ENCODE measurements at places on chromosomes 3 and 15.

DNA sequence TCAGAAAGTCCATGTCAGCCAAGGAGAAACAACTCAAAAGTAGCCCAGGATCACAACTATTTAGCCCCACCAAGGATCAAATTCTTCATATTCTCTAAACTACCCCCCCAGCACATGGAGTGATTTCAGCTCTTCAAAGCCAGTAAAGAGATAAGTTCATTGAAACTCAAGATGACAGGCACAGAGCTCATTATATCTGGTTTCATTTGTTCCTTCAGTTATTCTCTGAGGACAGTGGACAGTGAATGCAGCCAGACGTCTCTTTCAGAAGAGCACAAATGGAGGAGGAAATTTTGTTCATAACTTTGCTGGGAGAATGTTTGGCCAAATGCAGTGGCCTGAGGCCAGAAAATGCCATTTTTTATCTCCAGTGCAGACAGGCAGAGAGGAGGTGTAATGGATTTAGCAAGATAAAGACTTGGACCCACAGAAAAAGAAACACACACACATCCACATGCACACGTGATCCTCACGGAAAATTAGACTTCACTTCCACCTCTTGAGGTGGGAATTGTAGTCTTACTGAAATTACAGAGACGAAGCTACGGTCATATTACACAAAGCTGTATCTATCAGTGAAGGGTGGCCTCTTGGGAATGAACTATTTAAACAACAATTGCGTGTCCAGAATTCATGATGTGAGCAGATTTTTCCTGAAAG, 64.6 kb downstream of the HES1 start:
- DNase-seq: no peak

GRCh38 chr3:141498598-141499223, 11.9 kb downstream of the RASA2 start:
- peak; percentile 86 for DNase-seq

- no peak for DNase-seq
Measured at GRCh38 chr15:50353251-50353974, 1.6 kb downstream of the GABPB1 start.

DNA sequence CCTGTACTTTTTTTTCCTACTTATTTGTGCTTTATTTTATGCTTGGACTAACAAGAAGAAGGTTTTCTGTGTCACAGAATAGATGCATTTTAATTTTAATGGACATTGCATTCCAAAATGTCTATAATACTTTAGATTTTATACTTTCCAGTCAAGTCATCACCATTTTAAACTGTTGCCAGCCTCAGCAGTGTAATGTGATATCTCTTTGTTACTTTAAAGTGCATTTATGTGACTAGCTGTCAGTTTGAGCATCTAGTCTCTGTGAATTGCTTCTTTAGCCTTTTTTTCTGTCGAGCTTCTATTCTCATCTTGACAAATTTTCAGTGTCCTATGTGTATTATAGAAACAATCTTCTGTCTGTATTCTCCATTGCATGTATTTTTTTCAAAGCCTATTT, 511.4 kb upstream of the CBLB start:
- DNase-seq: no peak

GRCh38 chr15:62109982-62110851, 43.4 kb downstream of the C2CD4A start:
- no peak for DNase-seq

GRCh38 chr3:53813876-53814275, 32.3 kb downstream of the CHDH start:
- no peak for DNase-seq

- no peak for DNase-seq
Measured at GRCh38 chr15:68333775-68334470, 56.4 kb downstream of the FEM1B start.

DNA sequence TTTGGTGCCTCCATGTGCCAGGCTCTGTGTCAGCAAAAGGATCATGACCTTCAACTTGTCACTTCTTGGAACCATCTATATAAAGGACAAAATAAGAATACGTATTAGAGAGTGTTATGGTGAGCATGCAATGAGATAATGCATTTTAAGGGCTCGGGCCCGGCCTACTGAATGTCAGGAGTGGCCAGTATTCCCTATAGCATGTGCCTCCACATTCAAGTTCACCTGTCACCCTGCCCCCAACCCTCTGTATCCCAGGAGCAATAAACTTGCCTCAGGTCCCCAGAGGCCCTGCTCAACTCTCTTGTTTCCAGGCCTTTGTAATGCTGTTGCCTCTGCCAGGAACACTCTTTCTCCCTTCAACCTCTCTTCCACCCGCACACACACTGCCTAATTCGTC, 90.2 kb upstream of the SLC6A11 start:
- DNase-seq: no peak

- no peak for DNase-seq
Measured at GRCh38 chr15:89443581-89443980, 52.8 kb downstream of the RHCG start.

DNA sequence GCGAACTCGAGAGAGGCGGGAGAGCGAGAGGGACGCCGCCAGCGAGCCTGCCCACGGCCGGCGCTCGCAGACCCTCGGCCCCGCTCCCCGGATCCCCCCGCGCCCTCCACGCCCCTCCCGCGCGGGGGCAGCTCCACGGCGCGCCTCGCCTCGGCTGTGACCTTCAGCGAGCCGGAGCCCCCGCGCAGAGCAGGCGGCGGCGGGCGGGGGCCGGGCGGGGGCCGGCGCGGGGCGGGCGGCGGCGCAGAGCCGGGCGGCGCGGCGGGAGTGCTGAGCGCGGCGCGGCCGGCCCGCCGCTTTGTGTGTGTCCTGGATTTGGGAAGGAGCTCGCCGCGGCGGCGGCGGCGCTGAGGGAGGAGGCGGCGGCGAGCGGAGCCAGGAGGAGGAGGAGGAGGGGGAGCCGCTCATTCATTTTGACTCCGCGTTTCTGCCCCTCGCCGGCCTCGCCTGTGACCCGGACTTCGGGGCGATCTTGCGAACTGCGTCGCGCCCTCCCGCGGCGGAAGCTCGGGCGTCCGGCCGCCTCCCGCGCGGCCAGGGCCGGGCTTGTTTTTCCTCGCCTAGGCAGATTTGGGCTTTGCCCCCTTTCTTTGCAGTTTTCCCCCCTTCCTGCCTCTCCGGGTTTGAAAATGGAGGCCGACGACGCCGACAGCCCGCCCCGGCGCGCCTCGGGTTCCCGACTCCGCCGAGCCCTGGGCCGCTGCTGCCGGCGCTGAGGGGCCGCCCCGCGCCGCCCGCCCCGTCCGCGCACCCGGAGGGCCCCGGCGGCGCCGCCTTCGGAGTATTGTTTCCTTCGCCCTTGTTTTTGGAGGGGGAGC, 524 bp downstream of the IGF1R start:
- DNase-seq: peak; percentile 54

DNA sequence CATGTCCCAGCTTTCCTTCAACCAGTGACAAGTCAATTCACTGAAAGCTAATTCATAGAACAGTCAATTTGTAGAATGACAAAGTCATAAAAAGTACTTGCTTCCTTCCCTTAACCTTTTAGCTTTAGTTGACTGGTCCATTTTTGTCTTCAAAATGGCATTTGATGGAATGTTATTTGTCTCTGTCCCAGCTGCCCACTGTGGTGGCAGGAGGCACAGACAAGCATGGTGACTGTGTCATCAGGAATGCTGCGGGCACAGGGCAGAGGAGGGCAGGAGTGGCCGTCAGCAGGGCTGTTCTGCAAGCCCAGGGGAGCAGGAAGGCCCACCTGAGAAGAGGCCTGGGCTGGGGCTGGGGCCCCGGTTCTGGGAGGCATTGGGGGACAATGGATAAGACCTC, 10.0 kb downstream of the IQSEC1 start:
- DNase-seq: no peak

DNA sequence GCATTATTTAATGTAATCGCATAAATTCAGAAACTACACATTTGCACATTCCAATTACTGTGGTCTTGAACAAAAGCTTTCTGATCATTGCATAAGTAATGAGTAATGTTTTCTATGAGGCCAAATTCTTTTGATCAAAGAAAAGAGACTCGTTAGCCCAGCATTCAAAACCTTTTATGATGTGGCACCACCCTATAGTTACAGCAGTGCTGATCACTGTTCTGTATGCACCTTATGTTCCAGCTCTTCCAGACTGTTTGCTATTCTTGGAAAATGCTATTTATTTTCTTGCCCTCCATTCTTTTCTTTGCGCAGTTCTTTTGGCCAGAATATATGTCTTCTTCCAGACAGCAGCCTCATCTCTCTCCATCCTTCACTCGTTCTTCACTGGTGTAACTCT, 42.3 kb downstream of the MAP3K13 start:
- no peak for DNase-seq

- DNase-seq: no peak
Measured at GRCh38 chr15:45873781-45874180, 239.0 kb downstream of the SQOR start.

GRCh38 chr3:58093574-58094195, 85.5 kb downstream of the FLNB start:
- DNase-seq: no peak

- no peak for DNase-seq
Measured at GRCh38 chr15:48501208-48501607, 144.3 kb downstream of the FBN1 start.

DNA sequence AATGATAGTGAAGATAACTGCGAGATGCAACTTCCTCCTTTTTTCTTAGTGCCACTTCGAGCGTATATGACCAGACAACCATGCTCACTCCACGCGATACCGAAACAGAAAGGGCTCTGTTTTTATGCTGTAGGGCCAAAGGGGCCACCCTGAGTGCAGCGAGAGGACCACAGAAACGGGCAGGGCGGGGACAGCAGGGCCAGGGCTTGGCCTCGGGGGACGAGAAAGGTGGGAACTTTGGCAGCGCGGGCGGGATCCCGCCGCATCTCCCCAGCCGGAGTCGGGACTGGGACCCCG, 483 bp downstream of the VPS13C start:
- DNase-seq: peak; percentile 78

DNA sequence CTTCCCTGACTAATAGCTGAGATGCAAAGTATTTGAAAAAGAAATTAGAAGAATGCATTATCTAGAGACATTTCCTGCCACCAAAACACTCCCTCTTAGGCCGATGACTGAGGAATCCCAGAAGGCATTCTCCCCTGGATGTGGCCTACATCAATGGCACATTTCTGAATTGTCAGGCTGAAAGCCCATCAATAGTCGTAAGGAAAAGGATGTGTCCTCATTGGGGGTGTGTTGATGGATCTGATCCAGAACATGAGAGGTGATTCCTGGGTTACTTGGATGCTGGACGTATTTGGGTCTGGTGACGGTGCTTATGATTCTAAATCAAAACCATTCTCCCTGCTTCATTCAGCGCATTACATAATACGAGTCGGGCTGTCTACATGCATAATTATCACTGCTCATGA, 216.9 kb upstream of the CDIN1 start:
- DNase-seq: no peak

DNA sequence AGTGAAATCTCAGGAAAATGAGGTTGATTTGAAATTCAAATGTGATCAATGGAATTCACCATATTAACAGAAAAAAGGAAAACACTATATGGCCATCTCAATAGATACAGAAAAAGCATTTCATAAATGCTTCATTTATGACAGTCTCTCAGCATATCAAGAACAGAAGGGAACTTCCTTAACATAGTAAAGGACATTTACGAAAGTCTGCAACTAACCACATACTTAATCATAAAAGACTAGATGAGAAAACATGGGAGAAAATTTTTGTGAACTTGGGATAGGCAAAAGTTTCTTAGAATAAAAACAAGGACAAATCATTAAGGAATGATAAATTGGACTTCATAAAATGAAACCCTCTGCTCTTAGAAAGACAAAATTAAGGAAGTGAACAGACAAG, 24.7 kb upstream of the TIPARP start:
- no peak for DNase-seq

DNA sequence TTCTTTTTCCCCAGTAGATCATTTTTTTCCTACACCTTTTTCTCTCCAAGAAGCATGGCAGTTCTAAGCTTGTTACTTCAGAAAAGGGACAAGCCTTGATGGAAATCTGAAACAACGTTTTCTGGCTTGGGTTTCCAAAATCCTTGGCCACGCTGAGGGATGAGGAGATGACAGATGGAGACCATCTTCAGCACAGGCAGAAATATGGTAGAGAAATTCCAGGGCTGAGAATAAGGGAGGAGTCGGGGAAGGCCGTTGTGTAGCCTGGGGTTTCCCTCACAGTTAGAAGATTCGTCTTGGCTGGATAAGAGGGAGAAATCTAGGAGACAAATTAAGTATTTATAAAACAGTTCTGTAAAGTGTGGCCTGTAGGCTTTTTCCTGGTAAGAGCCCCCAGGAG, 33.9 kb upstream of the STT3B start:
- no peak for DNase-seq

- no peak for DNase-seq
Measured at GRCh38 chr3:170713653-170714052, 127.8 kb upstream of the SLC7A14 start.

- no peak for DNase-seq
Measured at GRCh38 chr3:53764026-53764775, 82.0 kb downstream of the CHDH start.

DNA sequence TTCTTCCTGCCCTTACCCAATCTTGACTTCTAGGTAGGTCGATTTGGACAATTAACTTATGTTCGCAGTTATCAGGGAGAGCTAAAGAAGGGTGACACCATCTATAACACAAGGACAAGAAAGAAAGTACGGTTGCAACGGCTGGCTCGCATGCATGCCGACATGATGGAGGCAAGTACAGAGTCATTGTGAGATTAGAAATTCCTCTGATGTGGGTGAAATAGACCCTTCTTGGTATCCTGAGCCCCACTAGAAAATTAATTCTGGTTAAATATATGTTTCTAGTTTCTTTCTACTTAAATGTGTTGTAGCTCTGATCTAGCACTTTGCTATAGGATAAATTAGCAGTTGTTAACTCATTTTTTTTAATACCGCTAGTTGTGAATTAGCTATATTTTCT, 13.6 kb downstream of the LXN start:
- no peak for DNase-seq

- DNase-seq: no peak
Measured at GRCh38 chr3:129276385-129276784, 2.3 kb upstream of the HMCES start.

GRCh38 chr3:13748276-13748879, 131.5 kb downstream of the WNT7A start:
- DNase-seq: no peak
